ENCODE measurements at places on chromosomes 6 and 20.

DNA sequence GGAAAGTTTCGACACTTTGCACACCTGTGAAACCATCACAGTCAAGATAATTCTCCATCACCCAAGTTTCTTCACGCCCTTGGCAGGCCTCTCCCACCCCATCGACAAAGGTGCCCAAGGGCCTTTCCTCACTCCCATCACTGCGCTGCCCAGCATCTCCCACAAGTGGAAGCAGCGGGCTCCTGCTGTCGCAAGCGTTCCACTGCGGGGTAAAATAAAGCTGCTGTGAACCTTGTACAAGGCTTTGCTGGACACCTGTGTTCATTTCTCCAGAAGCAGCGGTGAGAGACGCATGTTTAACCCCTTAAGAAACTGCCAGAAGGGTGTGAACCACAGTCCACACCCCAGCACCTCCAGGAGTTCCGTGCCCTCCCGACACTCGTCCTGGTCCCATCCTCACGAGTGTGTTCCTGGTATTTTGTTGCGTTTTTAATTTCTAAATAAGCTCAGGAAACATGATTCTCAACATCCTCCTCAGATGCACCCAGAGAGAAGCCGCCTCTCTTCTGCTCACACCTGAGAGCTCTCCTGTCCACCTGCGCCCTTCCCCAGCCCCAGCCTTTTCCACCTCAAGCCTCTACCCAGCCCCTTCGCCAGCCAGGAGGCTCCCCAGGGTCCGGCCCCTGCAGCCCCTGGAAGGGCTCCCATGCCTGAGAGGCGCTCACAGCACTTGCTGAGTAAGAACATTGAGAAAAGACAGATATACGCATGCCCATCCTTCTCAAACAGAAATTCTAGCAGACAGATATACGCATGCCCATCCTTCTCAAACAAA is 97.5 kb downstream of the TAF4 start:
- DNase-seq, result no peak

- no peak for DNase-seq
Measured at GRCh38 chr6:17930321-17930993, 57.0 kb downstream of the KIF13A start.

DNA sequence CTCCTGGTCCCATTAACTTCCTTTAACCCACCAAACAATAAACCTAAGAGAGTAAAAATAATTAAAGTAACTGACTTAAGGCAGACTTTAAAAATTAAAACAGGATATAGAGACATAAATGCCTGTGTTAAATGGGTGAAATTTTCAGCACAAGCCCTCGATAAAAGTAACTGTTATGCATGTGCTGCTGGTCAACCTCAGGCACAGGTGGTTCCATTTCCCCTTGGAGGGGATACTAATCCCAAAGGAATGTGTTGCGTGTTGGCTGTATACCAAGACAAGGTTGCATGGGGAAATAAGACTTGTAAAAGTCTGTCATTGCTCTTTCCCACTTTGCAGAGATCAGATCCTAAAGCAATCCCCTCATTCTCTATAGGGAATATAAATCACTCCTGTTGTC is 25.8 kb downstream of the HLA-A start:
- DNase-seq, result no peak

DNA sequence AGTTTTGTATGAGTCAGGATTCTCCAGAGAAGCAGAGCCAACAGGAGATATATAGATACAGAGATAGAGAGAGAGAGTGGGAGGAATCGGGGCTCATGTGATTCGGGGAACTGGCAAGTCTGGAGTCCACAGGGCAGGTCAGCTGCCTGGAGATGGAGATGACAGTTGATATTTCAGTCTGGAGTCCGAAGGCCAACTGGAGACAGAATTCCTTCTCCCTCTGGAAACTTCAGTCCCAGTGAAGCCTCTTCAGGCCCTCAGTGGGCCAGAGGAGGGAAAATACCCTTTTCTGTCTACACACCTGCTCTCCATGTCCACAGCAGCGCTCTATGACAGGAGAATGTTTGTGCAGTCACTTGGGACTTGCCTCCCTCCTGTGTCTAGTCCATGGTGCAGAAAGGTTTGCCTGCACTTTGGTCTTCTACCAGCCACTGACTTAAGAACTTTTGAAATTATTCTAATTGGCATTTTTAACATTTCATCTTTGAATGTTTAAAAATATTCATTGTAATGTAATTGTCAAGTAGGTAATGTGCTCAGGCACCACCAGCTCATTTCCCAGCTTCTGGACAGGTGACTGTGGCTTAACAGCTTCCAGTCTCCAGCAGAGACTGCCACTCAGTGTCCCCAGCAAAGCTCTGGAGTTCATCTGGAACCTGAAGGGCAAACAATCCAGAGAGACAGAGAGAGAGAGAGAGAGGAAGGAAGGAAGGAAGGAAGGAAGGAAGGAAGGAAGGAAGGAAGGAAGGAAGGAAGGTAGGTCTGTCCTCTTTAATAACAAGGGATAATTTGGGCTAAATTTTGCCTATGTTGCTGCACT is 43.8 kb upstream of the AFDN start:
- no peak for DNase-seq

DNA sequence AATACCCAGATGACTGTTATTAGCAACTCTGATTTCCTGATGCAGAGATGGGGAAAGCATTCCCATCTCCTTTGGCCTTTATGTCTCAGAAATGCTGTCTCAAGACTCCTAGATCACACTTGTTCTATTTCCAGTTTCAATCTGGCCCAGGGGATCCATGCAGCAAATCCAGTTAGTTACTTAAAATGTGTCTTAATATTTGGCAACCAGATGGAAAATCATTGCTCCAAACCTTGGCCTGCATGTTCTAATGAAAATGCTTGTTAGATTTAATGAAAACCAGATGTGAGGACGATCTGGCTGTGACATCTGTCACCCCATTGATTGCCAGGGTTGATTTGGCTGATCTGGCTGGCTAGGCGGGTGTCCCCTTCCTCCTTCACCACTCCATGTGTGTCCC is 125.2 kb downstream of the TSHZ2 start:
- DNase-seq, result no peak

DNA sequence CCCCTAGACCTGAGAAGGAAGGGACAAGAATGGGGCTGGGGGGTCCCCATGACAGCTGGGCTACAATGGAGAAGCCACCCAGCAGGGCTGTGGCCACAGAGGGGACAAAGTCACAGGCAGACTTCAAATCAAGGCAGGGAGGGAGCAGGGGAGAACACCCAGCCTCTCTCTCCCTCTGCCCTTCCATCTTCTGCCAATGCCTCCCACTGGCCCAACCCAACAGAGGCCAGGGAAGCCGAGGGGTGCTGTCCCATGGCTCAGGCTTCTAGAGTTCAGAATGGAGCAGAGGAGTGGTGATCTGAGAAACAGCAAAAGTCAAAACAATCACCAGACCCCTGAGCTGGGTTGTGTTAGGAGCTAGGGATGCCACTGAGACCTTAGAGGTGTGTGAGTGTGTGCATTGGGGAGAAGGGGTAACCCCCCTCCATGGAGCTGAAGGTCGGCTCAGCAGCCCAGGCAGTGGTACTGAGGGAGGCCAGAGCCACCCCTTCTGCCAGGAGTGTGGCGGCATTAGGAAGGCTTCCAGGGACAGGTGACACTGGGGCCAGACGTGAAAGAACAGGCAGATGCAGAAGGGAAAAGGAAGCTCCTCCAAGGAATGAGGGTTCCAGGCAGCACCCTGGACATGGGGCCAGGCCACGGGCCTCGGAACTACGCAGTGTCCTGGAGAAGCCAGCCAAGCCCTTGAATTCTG is 12.0 kb downstream of the GLP1R start:
- no peak for DNase-seq

DNA sequence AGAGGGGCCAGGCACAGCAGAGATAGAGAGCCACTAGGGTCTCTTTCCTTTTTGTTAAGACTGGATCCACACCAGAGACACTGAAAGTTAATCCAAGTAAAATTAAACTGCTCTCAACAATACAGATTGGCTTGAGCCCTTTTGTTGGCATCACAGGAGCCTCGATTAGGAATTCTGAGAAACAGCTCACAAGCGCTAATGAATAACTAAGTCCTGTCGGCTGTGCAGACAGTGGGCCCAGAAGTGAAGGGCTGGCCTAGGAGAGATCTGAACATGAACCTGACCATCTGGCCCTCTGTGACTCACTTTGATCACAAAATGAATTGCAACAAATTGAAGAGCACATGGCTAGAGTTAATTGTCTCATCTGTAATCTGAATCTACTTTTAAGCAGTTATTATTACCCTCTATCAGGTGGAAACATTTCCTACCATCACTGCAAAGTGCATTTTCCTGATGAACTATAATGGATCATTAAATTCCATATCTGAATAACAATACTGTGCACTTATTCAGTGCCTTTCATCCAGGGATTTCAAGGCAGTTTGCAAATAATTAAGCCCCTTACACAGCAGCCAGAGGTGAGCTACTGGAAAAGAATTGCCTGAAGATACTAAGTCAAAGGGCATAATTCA is 3.2 kb downstream of the BACH2 start:
- no peak for DNase-seq

- DNase-seq, result no peak
Measured at GRCh38 chr6:354631-355280, 36.8 kb upstream of the IRF4 start.

- DNase-seq, result no peak
Measured at GRCh38 chr6:142412241-142412640, 110.4 kb downstream of the ADGRG6 start.

DNA sequence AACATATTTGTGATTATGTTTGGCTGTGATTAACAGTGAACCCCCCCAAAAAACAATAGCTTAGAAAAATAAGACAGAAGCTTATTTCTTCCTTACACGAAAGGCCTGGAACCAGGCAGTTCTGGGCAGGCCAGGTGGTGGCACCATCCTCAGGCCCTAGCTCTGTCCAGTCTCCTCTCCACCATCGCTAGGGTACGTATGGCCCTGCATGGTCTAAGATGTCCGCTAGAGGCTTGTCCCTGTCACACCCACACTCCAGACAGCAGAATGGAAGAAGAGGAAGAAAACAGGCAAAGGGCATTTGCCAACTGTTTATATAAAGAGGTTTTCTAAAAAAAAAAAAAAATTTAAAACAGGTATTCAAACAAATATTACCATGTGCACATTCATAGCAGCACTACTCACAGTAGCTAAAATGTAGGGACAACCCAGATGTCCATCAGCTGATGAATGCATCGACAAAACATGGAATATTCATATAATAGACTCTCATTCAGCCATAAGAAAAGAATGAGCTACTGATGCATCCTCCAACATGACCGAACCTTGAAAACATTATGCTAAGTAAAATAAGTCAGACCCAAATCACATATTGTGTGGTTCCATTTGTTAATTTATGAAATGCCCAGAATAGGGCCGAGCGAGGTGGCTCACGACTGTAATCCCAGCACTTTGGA is 6.7 kb downstream of the TGM3 start:
- no peak for DNase-seq

- no peak for DNase-seq
Measured at GRCh38 chr6:87484491-87484890, 11.7 kb downstream of the SLC35A1 start.

Data from activated naive CD4-positive, alpha-beta T cell treated with anti-CD3 and anti-CD28 coated beads, Interleukin-2, amount 50 U/mL, for 16 hours (primary cell).